Naive thymus-derived CD8-positive, alpha-beta T cell (primary cell): ENCODE measurements at places on chromosomes 6 and 20. TPM values are rescaled to one million over a fixed set of nuclear protein-coding genes. Genes with fewer than 3 reads are reported as not detected.

Gene C20orf141
- total RNA-seq = not detected

Gene CST4
- total RNA-seq = not detected

GRCh38 chr6:98601716-98602115, 232.7 kb upstream of the POU3F2 start:
- H3K4me1 ChIP-seq = no peaks in the 10 kb centered on the region
- H3K27ac ChIP-seq = no peak overlapping the region
- no peak for DNase-seq
- H3K27me3 ChIP-seq = no peaks in the 10 kb centered on the region
- H3K36me3 ChIP-seq = no peaks in the 10 kb centered on the region

DNA sequence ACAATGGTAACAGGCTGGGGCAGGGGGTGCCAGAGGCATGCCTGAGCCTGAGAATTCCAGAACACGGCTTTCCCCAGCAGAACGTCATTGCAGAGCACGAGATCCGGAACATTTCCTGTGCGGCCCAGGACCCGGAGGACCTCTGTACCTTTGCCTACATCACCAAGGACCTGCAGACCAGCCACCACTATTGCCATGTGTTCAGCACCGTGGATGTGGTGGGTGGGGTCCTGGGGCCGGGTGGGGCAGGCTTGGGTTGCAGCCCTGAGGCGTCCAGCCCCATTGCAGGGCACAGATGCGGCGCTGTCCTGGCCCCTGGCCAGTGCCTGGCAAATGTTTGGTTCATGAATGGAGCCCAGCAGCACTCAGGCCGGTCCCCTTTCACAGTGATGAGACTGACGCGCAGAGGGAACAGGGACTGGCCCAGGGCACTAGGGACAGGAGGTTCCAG, 57.1 kb downstream of the TCP11 start:
- peaks cover 39% of the 10 kb centered on the region for H3K36me3 ChIP-seq
- H3K27ac ChIP-seq = no peak overlapping the region
- no peak overlapping the region for H3K4me3 ChIP-seq
- H3K27me3 ChIP-seq = no peaks in the 10 kb centered on the region

DNA sequence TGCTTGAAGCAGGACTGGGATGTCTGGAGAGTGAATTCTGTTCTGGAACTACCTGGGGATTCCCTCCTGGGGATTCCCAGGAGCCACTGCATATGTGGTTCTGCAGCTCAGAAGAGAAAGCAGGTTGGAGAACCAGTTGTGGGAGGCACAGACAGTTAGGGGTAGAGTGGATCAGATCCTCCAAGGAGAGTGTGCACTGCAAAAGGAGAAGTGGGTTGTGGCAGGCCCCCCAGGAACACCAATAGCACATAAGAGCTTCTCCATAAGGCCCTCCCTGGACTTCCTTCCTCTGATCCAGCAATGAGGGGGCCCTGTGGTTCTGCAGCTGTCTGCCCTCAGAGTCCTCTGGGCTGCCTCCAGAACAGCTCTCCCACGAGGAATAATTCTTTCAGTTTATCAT, 369.2 kb upstream of the CNR1 start:
- H3K27ac ChIP-seq = no peak overlapping the region
- H3K4me3 ChIP-seq = no peak overlapping the region
